ENCODE measurements at places on chromosomes 1 and 21.

DNA sequence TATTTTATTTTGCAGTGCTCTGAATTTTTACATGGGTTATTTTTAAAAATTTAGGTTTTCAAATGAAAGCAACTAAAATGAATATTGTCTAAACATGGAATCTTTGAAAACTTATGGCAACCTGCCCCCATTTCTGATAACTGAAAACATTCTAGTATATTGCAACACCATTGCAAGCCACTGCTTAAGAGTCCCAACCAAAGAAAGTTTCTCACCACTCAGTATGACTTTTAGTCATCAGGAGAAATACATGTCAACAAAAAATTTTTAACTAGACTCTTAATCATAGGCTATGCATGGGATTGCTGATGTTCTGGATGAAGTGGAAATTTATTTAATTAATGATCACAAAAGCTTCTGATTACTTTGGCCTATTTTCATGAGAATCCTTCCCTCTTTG, 112.1 kb downstream of the TNFSF18 start:
- DNase-seq = no peak

DNA sequence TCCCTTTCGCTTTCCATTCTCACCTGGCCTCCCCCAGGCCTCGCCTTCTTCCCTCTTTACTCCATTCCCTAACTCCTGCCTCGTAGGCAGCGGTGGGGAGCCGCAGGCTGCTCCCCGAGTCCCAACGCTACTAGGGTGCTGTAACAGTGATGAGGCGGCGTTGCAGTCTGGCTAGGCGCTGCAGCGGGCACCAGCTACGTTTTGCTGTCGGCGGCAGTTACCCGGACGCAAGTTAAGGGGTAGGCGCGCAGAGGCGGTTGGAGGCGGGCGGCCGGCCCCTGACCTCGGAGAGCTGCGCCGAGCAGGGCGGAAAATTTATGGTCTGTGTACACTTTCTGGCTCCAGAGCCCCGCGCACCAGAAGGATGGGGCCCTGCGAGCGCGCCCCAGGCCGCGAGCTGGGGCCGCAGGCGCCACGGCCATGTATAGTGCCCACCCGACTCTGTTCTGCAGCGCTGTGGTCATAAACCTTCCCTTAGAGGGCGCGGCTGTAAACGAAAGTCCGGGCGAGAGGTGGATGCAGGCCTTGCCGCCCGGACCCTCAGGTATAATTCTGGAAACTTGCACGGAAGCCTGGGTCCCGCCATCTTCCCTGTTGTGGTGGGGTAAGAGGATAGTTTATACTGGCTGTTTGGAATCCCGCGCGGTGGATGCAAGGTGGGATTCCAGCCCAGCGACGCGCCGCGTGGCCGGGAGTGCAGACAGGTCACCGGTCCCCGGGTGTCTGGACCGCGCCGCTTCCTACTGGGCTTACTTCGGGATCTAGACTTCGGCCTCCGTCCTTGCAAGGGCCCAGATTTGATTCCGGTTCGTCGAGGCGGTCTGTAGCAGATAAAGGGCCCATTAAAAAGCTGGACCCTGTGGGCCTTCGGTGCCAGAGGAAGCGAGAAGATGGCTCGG, 15.0 kb downstream of the HLX start:
- no peak for DNase-seq

DNA sequence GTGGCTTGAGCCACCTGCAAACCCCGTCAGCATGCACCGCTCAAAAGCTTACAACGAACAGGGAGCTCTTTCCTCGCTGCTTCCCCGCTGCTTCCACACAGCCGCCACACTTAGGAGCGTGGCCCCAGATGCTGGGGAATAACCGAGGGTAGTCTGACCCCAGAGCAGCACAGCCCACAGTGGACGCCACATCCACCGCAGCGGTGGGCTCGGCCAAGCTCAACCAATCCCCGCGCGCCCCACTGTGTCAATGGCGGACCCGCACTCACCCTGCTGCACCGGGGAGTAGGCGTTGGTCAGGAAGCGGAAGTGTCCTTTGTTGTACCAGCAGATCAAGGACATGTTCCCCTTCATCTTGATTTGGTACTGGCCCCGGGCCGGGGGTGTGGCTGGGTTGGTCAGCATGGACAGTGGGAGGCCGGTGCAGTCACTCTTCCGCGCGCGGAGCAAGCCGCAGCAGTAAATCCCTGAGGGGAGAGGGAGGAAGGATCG, 93.5 kb downstream of the PGBD5 start:
- no peak for DNase-seq

- DNase-seq = no peak
Observed at GRCh38 chr1:245177071-245177900, 22.5 kb downstream of the KIF26B start.

DNA sequence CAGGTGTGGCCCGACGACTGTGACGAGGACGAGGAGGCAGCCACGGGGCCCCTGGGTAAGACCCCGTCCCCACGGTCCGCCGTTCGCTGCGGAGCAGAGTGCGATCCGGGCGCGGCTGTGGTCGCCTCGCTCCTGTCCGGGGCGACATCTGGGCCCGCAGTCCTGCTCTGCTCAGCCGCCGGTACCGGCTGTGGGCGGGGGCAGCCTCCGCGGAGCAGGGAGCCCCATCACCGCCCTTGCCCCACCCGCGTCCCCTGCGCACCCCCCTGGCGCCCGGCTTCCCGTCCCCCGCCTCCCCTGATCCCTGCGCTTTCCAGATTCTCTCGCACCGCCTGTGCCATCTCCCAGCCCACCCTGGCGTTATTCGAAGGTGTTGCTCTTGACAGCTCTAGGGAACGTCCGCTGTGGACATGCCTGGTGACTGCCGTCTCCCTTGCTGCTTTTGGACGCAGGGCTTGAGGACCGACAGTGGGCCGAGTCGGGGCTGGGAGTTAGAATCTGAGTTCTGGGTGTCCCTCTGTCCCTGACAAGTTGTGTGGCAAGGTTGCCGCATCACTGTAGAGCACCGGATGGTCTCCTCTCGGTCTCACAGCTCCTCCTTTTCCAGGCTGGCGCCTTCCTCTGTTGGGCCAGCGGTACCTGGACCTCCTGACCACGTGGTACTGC, 596 bp downstream of the TOR3A start:
- no peak for DNase-seq

DNA sequence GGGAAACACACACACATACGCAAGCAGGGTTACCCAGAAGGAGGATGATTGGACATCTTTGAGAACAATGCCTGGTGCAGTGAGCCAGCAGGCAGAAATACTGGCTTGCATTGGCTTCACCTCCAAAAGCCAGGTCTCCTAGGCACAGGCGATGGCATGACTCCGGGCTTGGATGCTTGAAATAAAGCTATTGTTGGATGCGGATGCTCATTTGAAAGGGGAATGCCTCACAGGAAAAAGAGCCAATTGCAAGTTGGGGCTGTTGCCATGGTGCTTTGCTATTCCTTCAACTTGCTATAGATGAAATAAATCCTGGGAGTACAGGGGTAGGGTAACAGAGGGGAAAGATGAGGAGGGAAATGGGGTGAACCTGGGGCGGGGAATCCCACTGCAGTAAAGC, 180.7 kb upstream of the SGIP1 start:
- no peak for DNase-seq

DNA sequence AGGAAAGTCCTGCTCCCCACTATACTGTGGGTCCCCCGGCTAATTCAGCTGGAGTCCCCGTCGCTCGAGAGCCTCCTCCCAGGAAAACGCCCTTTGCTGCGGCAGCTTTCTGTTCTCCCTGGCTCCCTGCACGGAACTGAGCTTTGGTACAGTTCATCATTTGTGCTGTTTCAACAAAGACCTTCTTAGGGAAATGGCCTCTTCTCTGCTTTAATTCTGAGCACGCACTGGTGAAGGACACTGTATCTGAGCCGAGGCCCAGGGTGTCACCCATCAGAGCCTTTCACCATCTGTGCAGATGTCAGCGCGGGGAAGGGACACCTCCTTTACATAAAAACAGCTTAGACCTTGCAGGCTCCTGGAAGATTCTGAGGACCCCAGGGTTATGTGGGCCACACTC, 13.5 kb upstream of the PEX10 start:
- DNase-seq = no peak

- DNase-seq = no peak
Observed at GRCh38 chr21:17416139-17416538, 96.7 kb upstream of the CXADR start.

GRCh38 chr1:173445164-173445563, 32.0 kb upstream of the PRDX6 start:
- no peak for DNase-seq

GRCh38 chr1:168512864-168513595, 30.8 kb downstream of the XCL2 start:
- DNase-seq = no peak

All from epithelial cell of prostate (primary cell).